ENCODE measurements at places on chromosomes 1 and 21. TPM values are rescaled to one million over a fixed set of nuclear protein-coding genes. Genes with fewer than 3 reads are reported as not detected.

- no peak for DNase-seq
- no peak overlapping the region for H3K4me3 ChIP-seq
- peaks cover 7% of the 10 kb centered on the region for H3K36me3 ChIP-seq
- peaks cover 9% of the 10 kb centered on the region for H3K4me1 ChIP-seq
- no peak overlapping the region for H3K27ac ChIP-seq
Observed at GRCh38 chr21:26032263-26032662, 138.3 kb downstream of the APP start.

- H3K36me3 ChIP-seq = no peaks in the 10 kb centered on the region
- H3K27me3 ChIP-seq = no peaks in the 10 kb centered on the region
- H3K4me3 ChIP-seq = no peak overlapping the region
- no peak for DNase-seq
- no peak overlapping the region for H3K27ac ChIP-seq
- H3K4me1 ChIP-seq = no peaks in the 10 kb centered on the region
Observed at GRCh38 chr1:110860174-110860573, 12.8 kb upstream of the CD53 start.

Gene LCE6A
- total RNA-seq = not detected

Gene SFT2D2
- 35.1 TPM for total RNA-seq

DNA sequence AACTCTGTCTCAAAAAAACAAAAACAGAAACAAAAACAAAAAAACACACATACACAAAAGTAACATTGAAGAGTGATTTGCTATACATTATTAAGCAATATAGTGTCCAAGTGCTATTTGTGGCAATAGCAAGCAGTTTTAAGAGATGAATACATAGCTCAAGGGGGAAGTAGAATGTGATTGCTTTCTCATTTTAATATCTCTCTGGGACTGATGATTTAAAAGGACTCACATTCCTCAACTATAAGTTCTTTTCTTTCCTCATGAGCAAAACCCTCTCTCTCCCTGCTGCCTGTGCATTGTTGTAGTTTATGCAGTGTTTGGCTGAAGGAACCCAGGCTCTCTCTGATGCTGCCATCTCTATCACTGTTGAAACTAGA lies 47.0 kb upstream of the CSF1 start:
- peaks cover 24% of the 10 kb centered on the region for H3K4me1 ChIP-seq
- H3K4me3 ChIP-seq = no peak overlapping the region
- H3K27me3 ChIP-seq = no peaks in the 10 kb centered on the region
- no peak for DNase-seq
- H3K36me3 ChIP-seq = no peaks in the 10 kb centered on the region

GRCh38 chr1:236354330-236355147 lies 39.5 kb upstream of the EDARADD start:
- DNase-seq = peak; percentile 37
- H3K4me3 ChIP-seq = no peak overlapping the region
- no peaks in the 10 kb centered on the region for H3K27me3 ChIP-seq
- no peaks in the 10 kb centered on the region for H3K36me3 ChIP-seq
